ENCODE measurements at places on chromosomes 13 and 19.

GRCh38 chr13:57716295-57716694 is 84.8 kb downstream of the PCDH17 start:
- no peak for DNase-seq

- no peak for DNase-seq
Measured at GRCh38 chr19:17522988-17523872, 11.8 kb downstream of the PGLS start.

DNA sequence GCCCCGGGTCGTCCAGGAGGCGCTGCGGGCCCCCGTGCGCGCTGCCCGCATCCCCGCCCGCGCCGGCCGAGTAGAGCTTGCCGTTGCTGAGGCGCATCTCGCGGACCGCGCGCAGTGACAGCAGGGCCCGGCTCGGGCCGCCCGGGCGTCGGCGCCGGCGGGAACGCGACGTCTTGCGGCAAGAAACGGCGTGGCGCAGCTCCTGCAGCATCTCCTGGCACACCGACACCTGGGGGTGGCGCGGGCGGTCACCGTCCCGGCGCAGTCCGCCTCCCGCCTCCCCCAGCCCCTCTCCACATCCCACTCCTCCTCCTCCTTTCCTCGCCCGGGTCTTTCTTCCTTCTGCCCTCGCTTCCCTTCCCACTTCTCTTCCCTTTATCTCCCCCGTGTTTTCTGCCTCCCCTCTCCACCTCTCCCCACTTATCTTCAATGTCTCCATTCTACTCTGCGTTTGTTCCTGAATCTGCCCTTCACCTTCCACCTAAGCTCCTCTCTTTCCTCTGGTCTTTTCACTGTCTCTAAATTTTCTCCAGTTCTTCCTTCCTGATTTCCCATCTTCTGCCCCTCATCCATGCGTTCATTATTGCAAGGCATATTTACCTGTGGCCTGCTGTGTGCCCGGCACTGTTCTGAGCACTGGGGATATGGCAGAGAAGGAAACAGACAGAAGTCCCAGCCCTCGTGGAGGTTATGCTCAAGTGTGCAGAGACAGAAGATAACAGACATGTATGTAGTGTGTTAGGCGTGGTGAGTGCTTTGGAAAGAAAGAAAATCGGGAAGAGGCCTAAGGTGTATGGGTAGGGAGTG is 5.2 kb upstream of the ATP1A3 start:
- DNase-seq, result no peak

- DNase-seq, result no peak
Measured at GRCh38 chr19:17757125-17757524, 5.8 kb downstream of the FCHO1 start.

DNA sequence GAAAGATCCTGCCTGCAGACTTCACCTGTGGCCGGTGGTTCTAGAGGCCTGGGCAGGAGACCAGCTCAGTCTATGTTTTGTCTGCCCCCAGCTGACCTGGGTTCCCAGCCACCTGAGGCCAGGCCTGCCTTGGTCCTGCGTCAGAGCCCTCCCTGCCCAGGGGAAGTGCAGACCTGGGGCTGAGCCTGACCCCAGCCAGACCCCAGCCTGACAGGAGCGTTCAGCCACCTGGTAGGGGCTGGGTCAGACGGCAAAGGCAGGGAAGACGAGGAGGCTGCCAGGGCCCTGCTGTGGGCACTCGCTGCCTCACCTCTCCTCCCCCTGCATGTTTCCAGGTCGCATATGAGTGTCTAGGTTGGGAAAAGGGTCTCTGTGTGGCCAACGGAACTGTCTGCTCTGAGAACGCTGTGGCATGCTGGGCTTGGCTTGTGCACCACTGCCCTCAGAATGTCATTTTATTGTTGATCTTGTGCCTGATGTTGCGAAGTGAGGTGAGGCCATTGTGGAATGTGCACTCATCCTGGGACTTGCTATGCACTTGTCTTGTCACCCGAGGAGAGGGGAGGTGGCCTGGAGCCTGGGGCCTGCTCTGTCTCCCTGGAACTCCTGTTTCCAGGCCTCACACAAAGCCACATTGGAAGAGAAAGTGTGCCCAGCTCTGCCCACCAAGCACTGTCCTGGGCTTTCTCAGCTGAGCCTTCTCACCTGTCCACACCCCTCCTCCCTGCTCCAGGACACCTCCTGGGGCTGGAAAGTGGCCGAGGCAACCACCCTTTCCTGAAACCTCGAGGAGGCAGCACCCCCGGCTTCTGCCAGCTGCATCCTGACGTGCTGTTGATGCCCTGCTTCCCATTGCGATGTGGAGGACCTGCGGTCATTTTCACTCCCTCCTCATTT is 15.2 kb upstream of the MCF2L start:
- DNase-seq, result no peak

GRCh38 chr19:42233106-42233505 is 9.3 kb downstream of the GSK3A start:
- DNase-seq, result no peak

DNA sequence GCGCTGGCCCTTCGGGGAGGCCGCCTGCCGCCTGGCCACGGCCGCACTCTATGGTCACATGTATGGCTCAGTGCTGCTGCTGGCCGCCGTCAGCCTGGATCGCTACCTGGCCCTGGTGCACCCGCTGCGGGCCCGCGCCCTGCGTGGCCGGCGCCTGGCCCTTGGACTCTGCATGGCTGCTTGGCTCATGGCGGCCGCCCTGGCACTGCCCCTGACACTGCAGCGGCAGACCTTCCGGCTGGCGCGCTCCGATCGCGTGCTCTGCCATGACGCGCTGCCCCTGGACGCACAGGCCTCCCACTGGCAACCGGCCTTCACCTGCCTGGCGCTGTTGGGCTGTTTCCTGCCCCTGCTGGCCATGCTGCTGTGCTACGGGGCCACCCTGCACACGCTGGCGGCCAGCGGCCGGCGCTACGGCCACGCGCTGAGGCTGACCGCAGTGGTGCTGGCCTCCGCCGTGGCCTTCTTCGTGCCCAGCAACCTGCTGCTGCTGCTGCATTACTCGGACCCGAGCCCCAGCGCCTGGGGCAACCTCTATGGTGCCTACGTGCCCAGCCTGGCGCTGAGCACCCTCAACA is 1.2 kb downstream of the F2RL3 start:
- DNase-seq, result no peak

DNA sequence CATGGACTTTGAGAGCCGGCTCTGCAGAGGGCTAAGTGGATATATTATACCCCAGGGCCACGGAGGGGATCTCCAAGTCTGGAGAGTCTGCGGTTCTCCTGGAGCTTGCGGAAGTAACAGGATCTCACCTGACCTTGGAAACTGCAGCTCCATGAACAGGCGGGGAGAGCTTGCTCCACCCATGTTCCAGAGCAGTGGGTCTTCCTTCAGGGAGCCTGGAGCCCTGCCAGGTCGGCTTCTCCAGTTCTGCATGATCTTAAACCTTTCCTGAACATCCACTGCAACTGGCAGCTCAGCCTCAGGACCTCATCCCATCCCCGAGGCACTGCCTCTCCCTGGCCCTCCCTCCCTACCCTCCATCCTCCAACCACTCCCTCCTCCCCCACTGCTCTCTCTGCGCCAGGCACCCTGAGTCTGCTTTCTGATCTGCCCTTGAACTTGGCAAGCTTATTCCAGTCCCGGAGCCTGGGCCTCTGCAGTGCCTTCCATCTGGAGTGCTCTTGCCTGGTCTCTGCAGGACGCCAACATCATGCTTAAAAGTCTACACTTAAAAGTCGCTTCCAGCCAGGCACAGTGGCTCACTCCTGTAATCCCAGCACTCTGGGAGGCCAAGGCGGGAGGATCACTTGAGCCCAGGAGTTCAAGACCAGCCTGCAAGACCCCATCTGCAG is 13.2 kb downstream of the ATCAY start:
- DNase-seq, result no peak

- peak; percentile 4 for DNase-seq
Measured at GRCh38 chr13:46010148-46010547, 42.4 kb downstream of the ZC3H13 start.

GRCh38 chr19:19554074-19555023 is 16.3 kb downstream of the CILP2 start:
- no peak for DNase-seq

DNA sequence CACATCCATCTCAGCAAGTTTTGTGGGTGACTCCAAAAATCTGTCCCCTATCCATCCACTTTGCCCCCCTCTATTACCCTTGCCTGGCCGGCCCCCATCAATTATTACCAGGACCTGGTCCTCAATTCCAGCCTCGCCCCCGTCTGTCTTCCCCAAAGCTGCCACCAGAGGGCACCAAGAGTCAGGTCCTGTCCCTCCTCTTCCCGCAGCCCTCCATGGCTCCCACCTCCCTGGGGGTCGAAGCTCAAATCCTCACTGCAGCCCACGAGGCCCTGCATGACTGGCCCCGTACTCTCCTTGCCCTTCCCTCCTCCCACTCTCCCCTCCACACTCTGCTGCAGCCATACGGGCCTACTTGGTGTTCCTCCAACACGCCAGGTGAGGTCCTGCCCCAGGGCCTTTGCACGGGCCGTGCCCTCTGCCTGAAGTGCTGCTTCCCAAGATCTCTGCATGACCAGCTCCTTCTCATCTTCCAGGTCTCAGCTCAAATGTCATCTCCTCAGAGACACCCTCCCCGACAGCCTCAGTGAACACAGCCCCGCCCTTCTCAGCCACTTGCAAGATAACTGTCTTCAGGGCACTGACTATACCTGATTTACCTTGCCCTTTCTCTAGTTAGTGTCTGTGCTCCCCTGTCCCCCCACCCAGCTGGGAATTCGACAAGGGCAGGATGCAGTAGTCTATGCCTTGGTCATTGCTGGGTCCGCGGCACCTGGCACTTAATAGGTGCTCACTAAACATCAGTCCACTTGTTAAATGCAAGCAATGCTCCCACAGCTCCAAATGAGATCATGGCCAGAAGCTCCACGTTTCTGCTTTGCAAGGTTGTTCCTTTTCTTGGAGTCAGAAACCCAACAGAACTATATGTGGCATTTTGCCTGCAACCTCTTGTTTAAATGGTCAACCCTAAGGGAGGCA is 16.8 kb upstream of the SEMA6B start:
- DNase-seq, result peak; percentile 51

DNA sequence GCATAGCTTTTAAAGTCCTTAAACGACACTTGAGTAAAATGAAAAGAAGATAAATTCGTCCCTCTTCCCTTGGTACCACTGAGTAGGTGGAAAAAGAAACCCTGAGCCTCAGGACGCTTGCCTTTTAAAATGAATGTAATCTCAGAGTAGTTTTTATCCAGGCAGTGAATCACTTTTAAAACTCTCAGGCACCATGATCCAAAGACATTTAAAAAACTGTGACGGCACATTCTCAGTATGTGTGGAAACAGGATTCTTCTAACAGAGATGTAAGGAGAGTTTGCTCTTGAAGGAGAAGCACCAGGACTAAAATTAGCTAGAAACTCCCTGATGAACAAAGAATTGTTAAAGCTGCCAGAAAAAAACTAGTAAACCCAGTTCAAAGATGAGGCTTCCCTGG is 105.7 kb upstream of the SLC15A1 start:
- no peak for DNase-seq

- no peak for DNase-seq
Measured at GRCh38 chr19:10412257-10412977, 7.9 kb upstream of the PDE4A start.

- DNase-seq, result no peak
Measured at GRCh38 chr19:18859676-18860301, 28.0 kb downstream of the UPF1 start.

DNA sequence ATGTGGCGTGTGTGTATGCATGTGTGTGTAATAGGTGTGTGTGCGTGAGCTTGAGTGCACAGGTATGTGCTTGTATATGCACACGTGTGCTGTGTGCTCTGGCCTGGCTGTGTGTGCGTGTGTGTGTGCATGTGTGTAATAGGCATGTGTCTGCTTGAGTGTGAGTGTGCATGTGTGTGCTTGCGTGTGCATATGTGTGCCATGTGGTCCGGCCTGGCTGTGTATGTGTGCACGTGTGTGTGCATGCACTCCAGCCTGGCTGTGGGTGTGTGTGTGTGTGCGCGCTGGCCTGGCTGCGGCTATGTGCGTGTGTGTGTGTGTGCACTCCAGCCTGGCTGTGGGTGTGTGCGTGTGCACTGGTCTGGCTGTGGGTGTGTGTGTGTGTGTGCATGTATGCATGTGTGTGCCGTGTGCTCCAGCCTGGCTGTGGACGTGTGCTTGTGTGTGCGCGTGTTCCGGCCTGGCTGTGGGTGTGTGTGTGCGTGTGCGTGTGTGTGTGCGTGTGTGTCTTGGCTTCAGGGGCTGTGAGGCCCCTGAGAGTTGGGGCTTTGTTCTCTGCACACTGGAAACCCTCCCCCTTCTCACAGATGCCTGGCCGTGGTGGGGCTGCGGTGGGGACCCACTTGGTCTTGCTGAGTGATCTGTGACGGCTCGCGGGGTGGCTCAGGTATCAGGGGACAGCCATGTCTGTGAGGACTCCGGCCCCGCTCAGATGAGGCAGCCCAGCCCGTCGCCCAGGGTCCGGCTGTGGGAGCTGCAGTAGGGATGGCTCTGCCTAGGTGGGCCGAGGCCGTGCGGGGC is 8.2 kb downstream of the SPPL2B start:
- no peak for DNase-seq

GRCh38 chr19:14106840-14107239 is 10.7 kb downstream of the PRKACA start:
- DNase-seq, result no peak

DNA sequence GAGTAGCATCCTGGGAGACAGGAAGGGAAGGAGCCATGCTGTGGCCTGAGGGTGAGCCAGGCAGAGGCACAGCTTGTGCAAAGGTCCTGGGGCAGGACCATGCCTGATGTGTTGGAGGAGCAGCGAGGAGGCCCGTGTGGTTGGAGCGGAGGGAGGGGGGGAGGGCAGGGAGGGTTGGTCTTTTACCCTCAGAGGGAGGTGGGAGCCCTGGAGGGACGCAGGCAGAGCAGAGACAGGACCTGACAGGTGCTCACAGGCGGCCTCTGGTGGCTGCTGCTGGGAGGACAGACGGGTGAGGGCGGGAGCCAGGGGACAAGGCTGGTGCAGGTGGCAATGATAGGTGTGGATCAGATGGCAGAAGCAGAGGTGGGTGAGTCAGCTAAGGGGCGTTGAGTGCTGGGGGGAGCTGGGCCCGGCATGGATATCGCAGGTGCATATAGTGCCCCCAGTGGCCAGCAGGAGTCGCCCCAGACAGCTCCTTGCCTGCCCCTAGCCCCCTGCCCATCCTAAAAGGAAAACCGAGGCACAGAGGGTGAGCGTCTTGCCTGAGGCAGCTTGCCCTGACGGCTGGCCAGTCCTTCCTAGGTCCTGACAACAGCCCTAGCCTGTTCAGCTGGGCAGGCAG is 9.8 kb upstream of the GNA15 start:
- DNase-seq, result peak; percentile 38

DNA sequence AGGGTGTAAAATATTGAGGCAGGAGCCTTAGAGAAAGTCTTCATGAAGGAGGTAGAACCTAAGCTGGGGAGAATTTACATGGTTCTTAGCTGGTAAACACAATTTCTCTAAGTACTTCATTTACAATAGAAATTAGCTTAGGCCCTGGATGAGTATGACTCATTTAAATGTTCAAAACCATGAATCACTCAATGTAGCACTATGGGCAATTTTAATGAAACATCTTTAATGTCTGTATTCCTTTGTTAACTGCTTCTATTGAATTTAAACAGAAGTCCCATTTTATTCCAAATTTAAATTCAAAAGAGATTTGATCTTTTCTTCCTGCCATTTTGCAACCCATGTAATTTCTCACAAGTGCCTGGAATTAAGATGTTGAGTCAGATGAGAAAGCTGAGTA is 252.1 kb downstream of the RFC3 start:
- DNase-seq, result no peak

- DNase-seq, result no peak
Measured at GRCh38 chr19:50300814-50301606, 28.2 kb downstream of the KCNC3 start.

- no peak for DNase-seq
Measured at GRCh38 chr19:38684078-38684861, 36.8 kb downstream of the ACTN4 start.

Measured in SK-N-DZ (cell line).